ENCODE measurements at places on chromosomes 7 and 10.

- no peak for DNase-seq
Measured at GRCh38 chr10:48330269-48330668, 23.8 kb downstream of the MAPK8 start.

- no peak for DNase-seq
Measured at GRCh38 chr10:89973326-89973725, 271.9 kb downstream of the KIF20B start.

GRCh38 chr10:108203905-108204527 is 1039.5 kb upstream of the SORCS1 start:
- DNase-seq, result no peak

- no peak for DNase-seq
Measured at GRCh38 chr7:75985009-75985517, 9.3 kb downstream of the TMEM120A start.

GRCh38 chr10:83806717-83807116 is 332.6 kb upstream of the GHITM start:
- DNase-seq, result no peak

- DNase-seq, result no peak
Measured at GRCh38 chr10:62335326-62335725, 38.8 kb upstream of the ZNF365 start.

DNA sequence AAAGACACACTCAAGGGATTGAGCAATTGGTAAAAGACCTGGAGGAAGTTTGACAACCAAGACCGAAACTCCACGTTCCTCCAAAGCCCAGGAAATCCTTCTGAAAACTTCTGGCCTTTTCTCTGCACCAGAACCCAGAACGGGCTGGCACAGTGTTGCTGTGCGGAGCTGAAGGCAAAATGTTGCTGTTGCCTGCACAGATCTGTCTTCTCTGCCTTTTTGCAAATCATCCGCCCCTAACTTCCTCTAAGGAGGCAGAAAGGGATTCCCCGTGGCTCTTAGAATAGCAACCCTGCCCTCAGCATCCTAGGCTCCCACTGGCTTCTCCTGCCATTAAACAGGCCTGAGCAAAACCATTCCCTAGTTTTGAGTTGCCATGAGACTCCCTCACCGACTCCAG is 44.9 kb downstream of the FIGNL1 start:
- DNase-seq, result no peak

GRCh38 chr7:17234030-17234397 is 64.4 kb upstream of the AHR start:
- no peak for DNase-seq

DNA sequence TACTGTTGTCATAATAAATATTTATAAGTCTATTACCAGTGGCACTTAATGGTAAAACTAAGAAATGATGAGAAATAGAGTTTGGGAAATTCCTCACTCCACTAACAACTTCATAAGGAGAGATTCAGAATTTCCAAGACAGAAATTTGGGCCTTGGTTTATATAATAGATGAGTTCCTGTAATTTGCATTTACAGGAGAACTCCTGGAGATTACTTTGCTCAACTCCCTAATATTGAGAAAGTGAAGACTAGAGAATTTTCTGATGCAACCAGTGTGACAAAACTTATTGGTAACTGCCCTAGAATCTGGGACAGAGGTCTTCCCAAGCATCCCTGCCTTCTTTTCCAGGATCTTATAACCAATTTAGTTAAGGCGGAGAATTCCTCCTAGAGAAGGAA is 49.1 kb upstream of the GSAP start:
- no peak for DNase-seq

DNA sequence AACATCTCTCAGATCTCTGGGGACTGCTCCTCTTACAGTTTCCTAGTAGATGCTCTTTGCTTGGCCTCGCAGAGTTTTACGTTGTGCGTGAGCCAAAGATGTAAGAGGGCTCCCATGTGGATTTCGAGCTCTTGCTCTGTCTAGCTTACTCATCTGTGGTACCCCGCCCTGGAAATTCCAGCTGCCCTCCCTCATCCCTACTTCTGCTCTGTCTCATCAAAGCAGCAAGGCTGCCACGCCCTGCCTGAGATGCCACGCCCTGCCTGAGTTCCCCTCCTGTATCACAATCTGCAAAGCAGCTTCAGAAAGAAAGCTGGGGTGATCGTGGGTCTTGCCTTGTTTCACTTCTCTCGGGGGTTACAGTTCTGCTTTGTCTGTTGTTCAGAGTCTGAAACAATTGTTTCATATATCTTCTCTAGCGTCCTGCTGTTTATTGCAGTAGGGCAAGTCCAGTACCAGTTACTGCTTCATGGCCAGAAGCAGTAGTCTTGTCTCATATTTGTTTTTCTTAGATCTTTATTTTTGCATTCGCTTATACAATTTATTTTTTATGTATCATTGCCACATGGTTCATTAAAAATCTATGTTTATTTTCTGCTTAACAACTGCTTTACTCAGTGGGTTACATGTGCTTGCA is 36.1 kb upstream of the CCNY start:
- DNase-seq, result peak; percentile 6

GRCh38 chr7:139730746-139731612 is 46.8 kb downstream of the HIPK2 start:
- peak; percentile 75 for DNase-seq

DNA sequence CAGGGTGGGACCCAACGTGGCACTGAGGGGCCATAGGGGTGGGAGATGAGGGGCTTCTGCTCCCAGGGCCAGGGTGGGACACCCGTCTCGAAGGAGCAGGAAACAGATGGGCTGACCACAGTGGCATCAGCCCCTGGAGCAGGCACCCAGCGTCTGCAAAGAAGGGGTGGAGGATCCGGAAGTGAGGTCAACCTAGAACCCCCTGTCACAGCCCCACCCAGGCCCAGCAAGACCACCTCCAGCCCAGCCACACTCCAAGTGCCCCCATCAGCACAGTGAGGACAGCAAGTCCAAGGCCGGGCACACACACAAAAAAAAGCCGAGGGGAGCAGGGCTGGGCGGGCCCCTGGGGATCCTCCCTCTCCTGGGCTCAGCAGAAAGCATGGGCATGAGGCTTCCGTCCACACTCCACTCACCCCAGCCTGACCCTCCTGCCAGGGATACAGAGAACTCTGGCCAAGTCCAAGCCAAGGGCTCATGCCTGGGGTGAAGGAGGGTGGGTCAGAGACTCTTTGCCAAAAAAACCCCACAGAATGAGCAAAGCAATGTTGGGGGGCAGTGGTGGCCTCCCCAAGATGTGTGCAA is 111.0 kb downstream of the FOXL3 start:
- no peak for DNase-seq

DNA sequence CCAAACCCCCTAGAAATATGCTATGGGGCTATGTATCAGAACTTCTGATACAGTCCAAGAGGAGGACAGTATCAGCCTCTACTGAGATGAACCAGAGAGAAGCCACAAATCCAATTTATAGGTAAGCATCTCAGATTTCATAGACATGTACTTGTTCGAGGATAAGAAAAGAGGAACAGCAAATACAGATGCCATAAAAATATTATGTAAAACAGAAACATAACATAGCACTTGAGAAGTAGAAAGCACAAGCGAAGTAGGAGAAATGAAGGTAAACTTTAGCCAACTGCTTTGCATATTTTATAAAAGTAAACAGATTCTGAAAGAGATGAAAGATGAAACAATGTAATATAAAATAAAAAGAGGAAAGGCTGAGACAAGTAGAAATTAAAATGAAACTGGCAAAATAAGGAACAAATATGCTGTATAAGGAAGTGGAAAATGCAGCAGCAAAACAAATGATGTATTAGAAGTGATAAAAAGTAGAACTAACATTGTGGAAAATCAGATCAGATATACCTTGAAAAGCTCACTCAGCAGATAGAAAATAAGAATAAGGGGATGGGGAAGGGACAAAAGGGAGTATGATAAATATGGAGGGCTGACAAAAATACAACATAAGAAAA is 135.1 kb downstream of the SKAP2 start:
- no peak for DNase-seq

GRCh38 chr7:13016592-13017332 is 329.3 kb downstream of the ARL4A start:
- DNase-seq, result peak; percentile 37

- peak; percentile 57 for DNase-seq
Measured at GRCh38 chr7:40822861-40823260, 688.1 kb downstream of the SUGCT start.

DNA sequence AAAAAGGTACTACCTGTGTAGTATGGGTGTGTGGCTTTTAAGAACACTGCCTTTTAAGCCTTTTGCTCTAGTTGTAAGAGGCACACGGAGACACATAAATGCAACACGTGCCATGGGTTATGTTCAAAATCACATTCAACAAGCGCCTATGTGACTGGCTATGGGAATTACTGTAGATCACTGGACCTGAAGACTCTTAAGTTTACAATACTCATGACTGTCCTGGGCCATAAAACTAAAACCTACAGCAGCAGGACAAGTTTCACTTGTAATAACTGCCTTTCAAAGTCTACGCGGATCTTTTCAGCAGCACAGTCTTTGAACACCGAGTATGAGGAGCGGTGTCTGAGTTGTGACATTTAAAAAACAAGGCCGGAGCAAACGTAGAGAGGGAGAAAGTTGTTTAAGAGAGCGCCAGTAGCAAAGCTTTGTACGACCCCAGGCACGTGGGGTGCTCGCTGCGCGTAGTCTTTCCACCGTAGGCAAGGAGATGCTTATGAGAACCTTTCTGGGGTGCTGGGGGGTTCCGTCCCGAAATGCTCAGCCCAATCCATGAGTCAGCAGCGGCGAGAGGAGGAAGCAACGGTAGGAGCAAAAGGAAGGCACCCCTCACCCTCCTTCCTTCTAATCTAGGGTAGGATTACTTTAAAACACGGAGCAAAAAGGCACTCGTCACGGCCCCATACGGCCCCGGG is 662 bp downstream of the DNAJC2 start:
- peak; percentile 52 for DNase-seq

DNA sequence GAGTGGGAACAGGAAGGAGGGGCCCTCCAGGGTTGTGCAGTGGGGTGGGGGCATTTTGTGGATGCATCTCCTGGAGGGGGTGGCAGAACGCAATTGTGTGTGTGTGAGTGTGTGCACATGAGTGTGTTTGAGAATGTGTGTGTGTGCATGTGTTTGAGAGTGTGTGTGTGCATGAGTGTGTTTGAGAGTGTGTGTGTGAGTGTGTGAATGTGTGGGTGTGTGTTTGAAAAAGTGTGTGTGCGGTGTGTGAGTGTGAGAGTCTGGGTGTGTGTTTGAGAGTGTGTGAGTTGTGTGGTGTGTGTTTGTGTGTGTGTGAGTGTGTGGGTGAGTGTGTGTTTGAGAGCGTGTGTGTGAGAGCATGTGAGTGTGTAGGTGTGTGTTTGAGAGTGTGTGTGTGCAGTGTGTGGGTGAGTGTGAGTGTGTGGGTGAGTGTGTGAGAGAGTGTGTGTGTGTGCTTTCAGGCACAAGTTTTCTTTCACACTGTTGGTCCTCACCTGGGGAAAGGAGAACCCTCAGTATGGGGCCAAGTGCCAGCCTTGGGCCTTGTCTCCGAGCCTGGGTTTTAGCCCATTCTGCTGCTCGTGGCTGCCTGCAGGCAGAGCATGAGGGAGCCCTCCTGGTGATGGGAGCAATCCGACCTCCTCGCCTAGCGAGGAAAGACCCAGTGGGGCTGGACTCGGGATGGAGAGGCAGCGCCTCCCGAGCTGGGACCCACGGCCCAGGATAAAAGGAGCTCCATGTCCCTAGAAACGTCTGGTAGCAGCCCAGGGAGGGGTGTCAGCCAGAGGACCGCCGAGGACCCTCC is 35.6 kb downstream of the CDH23 start:
- DNase-seq, result no peak

DNA sequence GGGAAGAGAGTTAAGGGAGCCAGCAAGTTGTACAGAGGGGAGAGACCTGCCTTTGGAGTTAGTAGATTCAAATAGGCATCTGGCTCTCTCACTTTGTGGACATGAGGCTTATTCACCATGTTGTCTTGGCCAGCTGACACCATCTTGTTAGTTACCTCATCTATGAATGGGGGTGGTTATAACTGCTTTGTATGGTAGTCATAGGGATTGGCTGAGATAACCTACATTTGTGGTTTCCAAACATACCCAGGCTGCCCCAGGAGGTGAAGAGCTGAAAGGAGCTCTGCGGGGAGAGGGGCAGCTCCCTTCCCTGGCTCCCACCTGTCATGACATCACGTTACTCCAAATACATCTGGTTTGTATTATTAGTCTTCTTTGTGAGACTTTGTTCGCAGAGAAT is 393.3 kb upstream of the AUTS2 start:
- DNase-seq, result peak; percentile 63

DNA sequence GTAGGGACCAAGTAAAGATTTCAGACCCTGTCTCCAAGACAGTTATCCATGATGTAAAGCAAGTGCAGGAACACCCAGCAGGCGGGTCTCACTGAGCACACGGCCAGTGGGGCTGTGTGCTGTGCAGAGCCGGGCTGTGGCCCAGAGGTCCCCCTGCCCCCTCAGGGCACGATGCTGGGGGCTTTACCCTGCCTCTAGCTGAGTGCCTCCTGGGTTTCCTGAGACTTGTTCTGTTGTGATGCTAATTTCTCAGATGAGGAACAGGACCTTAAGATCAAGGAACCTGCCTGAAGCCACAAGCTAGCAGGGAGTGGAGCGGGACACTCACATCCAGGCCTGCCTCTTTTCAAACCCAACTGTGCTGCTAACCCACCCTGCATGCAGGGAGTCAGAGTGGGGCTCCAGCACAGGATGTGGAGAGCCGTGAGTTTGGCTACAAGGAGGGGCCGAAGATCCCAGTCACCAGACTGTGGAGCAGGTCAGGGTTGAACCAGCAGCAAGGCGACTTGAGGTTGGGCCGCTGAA is 76.1 kb upstream of the LYZL2 start:
- DNase-seq, result no peak
